ENCODE measurements at places on chromosomes 4 and X. TPM values are rescaled to one million over a fixed set of nuclear protein-coding genes. Genes with fewer than 3 reads are reported as not detected.
A peak's percentile ranks its signal among the peaks of the same experiment; 100 is the strongest.

DNA sequence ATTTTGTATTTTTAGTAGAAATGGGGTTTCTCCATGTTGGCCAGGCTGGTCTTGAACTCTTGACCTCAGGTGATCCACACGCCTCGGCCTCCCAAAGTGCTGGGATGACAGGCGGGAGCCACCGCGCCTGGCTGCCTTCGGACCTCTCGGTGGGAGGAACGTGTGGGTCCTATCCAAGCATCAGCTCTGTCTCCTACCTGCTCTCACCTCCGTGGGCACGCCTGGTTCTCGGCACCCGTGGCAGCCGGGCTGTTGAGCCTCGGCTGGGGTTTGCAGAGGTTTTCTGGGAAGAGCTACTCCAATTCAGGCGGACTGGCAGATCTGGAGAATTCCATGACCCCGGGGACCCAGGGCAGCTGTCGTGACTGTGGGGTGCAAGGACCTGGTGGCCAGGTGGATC, 23.6 kb upstream of the PPP2R3B start:
- DNase-seq = no peak

DNA sequence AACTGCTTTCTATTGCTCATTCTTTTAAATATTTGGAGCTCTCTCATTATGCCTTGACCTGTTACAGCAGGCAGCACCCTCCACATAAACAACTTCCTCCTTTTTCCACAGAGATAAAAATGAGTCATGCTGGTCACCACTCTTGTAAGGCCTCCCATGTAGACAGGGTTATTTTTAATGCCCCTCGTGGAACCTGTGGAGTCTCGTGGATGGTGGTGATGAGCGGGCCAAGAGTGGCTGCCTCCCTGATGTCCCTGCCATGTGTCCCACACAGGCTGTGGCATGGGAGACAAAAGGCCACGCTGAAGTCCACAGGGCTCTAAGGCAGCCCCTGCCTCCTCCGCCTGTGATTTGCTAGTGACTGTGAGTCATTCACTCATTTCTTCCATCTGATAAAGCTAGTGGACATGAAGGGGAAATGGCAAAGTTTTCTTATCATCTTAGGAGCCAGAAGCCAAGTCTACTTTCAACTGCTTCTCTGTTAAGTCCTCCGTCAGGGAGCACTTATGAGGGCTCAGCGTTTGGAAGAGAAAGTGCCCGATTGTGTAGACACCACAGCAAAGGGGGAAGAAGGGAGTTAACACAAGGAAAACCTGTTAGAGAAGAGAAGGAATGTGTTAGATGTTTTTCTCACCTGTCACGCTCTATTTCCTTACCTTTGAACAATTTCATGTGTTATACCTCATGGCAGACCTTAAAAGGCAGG, 121.6 kb upstream of the FAT1 start:
- peak; percentile 90 for DNase-seq

GRCh38 chr4:150206265-150206664, 128.0 kb downstream of the DCLK2 start:
- no peak for DNase-seq

DNA sequence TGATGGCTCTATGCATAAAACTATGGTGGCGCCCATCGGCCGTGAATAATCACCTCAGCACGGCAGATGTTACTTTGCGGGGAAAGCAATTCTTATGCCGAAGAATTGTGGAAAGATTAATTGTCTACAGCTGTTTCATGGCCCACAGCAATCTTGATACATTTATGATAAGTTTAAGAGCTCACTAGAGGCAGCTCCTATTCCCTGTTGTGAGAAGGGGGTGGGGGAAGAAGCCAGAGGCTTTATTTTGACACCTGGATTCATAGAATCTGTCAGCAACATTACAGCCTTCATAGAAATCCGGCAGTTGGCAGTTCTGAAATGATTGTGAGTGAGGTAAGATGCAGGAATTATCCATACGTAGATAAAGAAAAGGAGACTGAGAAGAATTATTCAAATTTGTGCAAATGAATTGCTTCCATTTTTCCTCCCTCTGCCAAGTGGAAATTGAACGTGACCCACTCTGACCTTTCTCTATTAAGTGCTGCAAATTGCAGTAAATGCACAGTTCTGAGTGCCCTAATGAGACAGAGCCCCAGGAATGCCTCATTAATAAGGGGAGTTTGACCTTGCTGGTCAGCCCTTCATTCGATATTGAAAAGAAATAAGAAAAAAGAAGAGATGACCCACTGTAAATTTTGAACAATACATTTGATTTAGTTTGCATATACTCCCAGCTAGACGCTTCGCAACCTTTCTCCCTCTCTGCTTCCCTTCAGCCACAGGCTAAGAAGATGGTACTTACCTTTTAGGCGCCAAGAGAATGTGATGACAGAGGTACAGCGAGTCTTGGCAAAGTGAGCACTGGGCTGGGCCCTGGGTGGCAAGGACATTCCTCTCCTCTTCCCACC, 188.8 kb downstream of the GPAT3 start:
- no peak for DNase-seq

DNA sequence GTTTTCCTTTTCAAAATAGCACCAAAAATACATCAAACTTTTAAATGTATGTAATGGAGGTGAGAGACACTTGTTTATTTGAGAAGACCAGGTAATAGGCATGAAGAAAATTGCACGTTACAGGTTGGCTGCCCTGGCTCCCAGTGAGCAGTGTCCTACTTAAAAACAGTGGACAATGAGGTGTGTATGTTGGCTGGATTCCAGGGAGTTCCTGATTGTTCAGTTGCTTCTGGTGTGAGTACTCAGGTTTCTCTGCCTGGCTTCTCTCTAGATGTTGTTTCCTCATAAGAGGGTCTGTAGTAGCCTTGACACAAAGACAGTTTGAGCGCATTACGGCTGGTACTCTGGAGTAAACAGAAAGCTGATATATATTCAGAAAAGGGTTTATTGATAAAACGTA, 29.4 kb downstream of the SNX25 start:
- no peak for DNase-seq

ARHGAP4 gene
- 12.8 TPM for total RNA-seq

RNF128 gene
- 0.53 TPM for total RNA-seq

NAP1L3 gene
- 1.7 TPM for total RNA-seq

ZAR1 gene
- not detected for total RNA-seq

Measured in myocyte (in vitro differentiated cells).